Mesendoderm (in vitro differentiated cells): ENCODE measurements at places on chromosomes 4 and X.

DNA sequence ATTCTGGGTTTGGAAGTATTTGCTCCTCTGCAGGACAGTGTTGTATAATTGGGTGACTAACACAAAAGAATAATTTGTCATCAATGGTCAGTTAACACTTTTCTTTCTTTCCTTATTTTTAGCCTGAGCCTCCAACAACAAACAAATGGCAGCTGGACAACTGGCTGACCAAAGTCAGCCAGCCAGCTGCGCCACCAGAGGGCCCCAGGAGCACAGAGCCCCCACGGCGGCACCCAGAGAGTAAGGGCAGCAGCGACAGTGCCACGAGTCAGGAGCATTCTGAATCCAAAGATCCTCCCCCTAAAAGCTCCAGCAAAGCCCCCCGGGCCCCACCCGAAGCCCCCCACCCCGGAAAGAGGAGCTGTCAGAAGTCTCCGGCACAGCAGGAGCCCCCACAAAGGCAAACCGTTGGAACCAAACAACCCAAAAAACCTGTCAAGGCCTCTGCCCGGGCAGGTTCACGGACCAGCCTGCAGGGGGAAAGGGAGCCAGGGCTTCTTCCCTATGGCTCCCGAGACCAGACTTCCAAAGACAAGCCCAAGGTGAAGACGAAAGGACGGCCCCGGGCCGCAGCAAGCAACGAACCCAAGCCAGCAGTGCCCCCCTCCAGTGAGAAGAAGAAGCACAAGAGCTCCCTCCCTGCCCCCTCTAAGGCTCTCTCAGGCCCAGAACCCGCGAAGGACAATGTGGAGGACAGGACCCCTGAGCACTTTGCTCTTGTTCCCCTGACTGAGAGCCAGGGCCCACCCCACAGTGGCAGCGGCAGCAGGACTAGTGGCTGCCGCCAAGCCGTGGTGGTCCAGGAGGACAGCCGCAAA is 106.0 kb downstream of the KLHL8 start:
- no peak overlapping the region for H3K27ac ChIP-seq
- peaks cover 8% of the 10 kb centered on the region for H3K36me3 ChIP-seq
- H3K4me1 ChIP-seq, result peaks cover 2% of the 10 kb centered on the region
- H3K4me3 ChIP-seq, result no peak overlapping the region
- DNase-seq, result peak; percentile 86
- H3K27me3 ChIP-seq, result no peaks in the 10 kb centered on the region

GRCh38 chrX:52280812-52281211 is 88.0 kb upstream of the XAGE2 start:
- no peak for DNase-seq
- H3K27me3 ChIP-seq, result no peaks in the 10 kb centered on the region
- H3K4me1 ChIP-seq, result no peaks in the 10 kb centered on the region

GRCh38 chr4:56655627-56656345 is 25.3 kb downstream of the HOPX start:
- no peaks in the 10 kb centered on the region for H3K36me3 ChIP-seq
- H3K4me1 ChIP-seq, result no peaks in the 10 kb centered on the region
- H3K4me3 ChIP-seq, result peak overlapping the region; percentile 46
- H3K27me3 ChIP-seq, result peaks cover 46% of the 10 kb centered on the region
- H3K27ac ChIP-seq, result no peak overlapping the region

DNA sequence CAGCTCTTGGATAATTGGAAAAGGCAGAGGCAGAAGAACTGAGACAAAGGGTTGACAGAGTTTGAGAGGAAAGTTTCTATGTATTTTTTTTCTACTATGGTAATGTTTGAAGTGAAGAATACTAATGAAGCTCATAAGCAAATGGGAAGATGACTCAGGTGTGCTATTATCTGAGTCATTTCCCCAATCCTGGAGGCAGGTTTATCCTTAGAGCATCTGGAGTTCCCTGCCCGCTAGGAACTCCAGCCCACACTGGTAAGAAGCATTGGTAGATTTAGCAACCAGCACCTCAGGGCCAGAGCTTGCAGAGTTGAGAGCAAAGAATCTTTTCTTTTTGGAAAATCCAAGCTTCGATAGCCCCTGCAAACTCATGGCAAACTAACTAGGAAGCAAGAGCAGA is 55.2 kb downstream of the DOCK11 start:
- no peak for DNase-seq
- H3K27me3 ChIP-seq, result no peaks in the 10 kb centered on the region
- no peak overlapping the region for H3K4me3 ChIP-seq

- H3K27me3 ChIP-seq, result no peaks in the 10 kb centered on the region
- no peak overlapping the region for H3K27ac ChIP-seq
- H3K4me3 ChIP-seq, result no peak overlapping the region
Observed at GRCh38 chr4:174580597-174580996, 58.3 kb upstream of the HPGD start.

DNA sequence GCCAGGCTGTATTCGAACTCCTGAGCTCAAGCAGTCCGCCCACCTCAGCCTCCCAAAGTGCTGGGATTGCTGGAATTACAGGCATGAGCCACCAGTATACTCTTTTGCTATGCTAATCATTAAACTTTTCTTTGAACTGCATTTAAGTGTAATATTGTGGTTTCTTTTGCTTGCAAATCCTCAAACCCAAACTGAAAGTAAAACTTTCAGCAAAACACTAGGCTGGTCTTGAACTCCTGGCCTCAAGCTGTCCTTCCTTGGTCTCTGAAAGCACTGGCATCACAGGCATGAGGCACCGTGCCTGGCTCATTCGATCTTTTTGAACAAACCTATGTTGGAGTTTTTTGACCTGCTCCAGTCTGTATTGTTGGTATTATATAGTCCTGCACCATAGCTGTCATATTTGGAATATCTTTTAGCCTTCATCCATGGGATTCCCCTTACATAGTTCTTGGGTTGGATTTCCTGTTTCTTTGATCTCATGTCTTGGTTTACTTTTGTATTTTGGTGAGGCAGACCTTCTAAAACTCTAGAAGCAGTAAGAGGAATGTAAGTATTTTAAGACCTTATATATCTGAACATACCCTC is 34.1 kb downstream of the MOB1B start:
- no peak overlapping the region for H3K27ac ChIP-seq
- no peak overlapping the region for H3K4me3 ChIP-seq
- DNase-seq, result no peak
- no peaks in the 10 kb centered on the region for H3K27me3 ChIP-seq
- H3K36me3 ChIP-seq, result no peaks in the 10 kb centered on the region

GRCh38 chr4:154292589-154292988 is 199.0 kb downstream of the DCHS2 start:
- peak; percentile 2 for DNase-seq
- no peak overlapping the region for H3K27ac ChIP-seq
- no peak overlapping the region for H3K4me3 ChIP-seq
- no peaks in the 10 kb centered on the region for H3K36me3 ChIP-seq
- H3K4me1 ChIP-seq, result no peaks in the 10 kb centered on the region

- H3K27ac ChIP-seq, result no peak overlapping the region
- H3K27me3 ChIP-seq, result no peaks in the 10 kb centered on the region
- DNase-seq, result no peak
- H3K4me3 ChIP-seq, result no peak overlapping the region
- no peaks in the 10 kb centered on the region for H3K4me1 ChIP-seq
Observed at GRCh38 chrX:36434522-36434921, 515.0 kb downstream of the CFAP47 start.

DNA sequence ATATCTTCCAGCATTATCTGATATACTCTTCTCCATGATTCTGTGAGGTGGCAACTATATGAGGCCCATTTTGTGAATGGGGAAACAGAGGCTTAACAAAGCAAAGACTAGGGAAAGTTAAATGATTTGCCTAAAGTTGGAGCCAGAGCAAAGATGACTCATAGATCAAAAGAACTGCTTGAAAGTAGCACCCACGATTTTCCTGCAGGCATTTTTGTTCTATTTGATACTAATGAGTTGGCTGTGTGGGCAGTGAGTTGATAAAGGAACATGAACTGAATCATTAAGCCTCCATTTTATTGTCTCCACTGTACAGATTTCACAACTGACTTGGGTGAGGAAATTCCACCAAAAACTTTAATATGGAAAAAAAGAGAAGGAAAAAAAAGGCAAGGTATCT is 138.9 kb upstream of the IGFBP7 start:
- no peak for DNase-seq
- H3K4me3 ChIP-seq, result no peak overlapping the region

- H3K36me3 ChIP-seq, result no peaks in the 10 kb centered on the region
- no peak overlapping the region for H3K27ac ChIP-seq
- H3K27me3 ChIP-seq, result no peaks in the 10 kb centered on the region
Observed at GRCh38 chr4:163611182-163611581, 116.7 kb downstream of the TMA16 start.

DNA sequence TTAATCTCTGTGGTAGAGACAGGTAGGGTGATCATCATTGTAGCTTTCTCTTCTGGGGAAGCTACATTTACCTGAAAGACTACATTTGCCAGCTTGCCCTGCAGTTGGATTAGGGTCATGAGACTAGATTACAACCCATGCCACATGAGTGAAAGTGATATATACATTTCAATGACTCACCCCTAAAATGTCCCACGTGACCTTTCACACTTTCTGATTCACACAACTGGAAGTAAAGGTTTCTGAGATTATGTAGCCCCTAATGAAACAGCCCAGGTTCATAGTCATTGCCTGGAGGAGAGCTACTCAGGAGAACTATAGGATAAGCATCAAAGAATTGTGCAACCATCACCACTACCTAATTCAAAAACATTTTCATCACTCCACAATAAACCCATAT is 17.8 kb downstream of the PDCL2 start:
- no peak overlapping the region for H3K4me3 ChIP-seq
- H3K36me3 ChIP-seq, result no peaks in the 10 kb centered on the region
- no peak for DNase-seq
- no peaks in the 10 kb centered on the region for H3K4me1 ChIP-seq
- H3K27me3 ChIP-seq, result no peaks in the 10 kb centered on the region

DNA sequence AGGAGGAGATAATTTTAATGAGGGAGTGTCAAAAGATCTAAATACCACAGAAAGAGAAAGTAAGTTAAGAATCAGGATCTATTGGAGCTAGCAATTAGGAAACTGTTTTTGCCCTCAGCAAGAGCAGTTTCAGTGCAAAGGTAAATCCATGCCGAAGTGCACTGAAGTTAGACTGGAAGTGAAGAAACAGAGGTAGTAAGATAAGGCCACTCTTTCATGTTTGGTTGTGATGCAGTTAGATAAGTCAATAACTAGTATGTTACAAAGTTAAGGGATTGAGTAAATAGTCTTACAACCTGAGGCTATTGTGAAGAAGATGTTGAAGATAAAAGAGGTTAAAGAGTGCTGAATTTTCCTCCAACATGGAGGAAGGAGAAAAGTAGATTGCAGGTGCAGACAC is 46.7 kb upstream of the UCP1 start:
- H3K4me3 ChIP-seq, result no peak overlapping the region
- no peak for DNase-seq
- no peaks in the 10 kb centered on the region for H3K36me3 ChIP-seq
- no peaks in the 10 kb centered on the region for H3K27me3 ChIP-seq

GRCh38 chr4:57631147-57631546 is 521.0 kb upstream of the IGFBP7 start:
- no peaks in the 10 kb centered on the region for H3K4me1 ChIP-seq
- no peaks in the 10 kb centered on the region for H3K36me3 ChIP-seq
- no peaks in the 10 kb centered on the region for H3K27me3 ChIP-seq
- no peak for DNase-seq

DNA sequence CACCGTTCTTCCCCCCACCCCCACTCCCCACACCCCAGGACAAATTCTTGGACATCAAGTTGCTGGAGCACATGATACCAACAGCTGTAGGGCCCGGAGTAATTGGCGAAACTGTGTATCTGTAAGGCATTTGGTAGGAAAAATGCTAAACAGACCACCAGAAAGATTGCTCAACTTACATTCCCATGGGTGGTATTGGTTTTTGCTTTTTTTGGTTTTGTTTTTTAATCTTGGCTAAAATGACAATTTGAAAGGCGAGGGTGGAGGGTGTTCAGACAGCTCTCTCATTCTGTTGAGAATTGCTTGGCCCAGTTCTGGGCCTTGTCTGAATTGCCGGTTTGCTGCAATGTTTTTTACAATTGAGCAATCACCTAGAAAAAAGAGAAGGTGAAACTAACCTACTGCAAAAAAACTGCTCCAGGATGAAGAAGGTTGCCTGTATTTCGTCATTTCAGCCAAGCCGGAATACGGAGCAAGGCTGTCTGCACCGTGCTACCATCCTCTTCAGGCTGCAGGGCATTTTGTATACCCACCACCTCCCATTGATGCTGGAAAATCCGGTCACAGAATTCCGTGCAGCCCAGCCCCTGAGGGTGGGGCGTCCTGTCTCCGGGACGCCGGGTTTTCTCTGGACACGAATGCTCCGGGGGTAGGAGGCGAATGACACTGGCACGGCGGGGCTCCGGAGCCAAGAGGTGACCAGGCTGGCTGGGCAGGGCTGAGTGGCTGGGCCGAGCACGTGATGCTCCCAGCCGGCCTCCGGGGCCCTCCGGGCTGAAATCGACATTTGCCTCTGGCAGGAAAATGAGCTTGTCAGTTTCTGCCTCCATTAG is at the start of gene CLCN4:
Gene CLCN4, plus strand, starts transcription at position 777 of the 833 bp plus-strand sequence. CDS start 28,058 bp downstream, outside the sequence.
- no peak within 1 kb of the TSS for H3K4me3 ChIP-seq
- no peak within 1 kb of the TSS for H3K27ac ChIP-seq
- peak; percentile 75 for DNase-seq
- H3K27me3 ChIP-seq, result no peaks in the 10 kb centered on the region
- H3K4me1 ChIP-seq, result peaks cover 5% of the 10 kb centered on the region

DNA sequence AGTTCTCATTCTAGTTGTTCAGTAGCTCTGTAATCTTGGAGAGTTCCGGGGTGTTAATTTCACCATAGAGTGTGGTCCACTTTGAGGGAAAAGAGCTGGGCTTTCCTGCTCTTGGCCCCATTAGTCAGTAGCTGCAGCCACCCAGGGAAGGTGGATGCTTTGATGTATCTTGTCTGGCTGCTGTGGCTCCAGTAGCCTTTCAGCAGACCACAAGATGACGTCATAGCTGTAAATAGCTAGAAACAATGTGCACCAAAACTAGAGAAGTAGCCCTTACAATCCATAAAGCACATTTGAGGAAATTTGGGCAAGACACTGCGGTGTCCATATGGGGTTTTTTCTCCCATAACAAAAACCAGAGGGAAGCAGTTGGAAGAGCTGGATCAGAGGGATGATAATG is 32.9 kb upstream of the PRPS2 start:
- H3K4me3 ChIP-seq, result no peak overlapping the region
- H3K36me3 ChIP-seq, result no peaks in the 10 kb centered on the region
- H3K27me3 ChIP-seq, result no peaks in the 10 kb centered on the region
- no peak overlapping the region for H3K27ac ChIP-seq

- H3K36me3 ChIP-seq, result no peaks in the 10 kb centered on the region
- no peaks in the 10 kb centered on the region for H3K27me3 ChIP-seq
- no peak for DNase-seq
- H3K4me1 ChIP-seq, result no peaks in the 10 kb centered on the region
- no peak overlapping the region for H3K4me3 ChIP-seq
Observed at GRCh38 chrX:584572-584971, 46.0 kb upstream of the SHOX start.

GRCh38 chr4:183493246-183493645 is 11.6 kb upstream of the ING2 start:
- H3K4me3 ChIP-seq, result no peak overlapping the region
- no peaks in the 10 kb centered on the region for H3K36me3 ChIP-seq
- no peaks in the 10 kb centered on the region for H3K4me1 ChIP-seq
- no peak overlapping the region for H3K27ac ChIP-seq
- H3K27me3 ChIP-seq, result no peaks in the 10 kb centered on the region

DNA sequence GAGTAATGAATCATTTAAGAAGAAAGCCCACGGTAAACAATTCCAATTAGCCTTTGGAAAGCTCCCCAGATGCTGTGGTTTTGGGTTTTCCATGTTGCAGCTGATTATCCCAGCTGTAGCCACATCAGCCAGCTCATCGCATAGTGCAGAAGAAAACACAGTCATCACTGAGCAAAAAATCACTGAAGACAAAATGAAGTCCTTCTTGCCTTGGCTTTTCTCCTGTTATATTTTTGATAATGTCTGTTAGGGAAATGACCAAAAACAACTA is 193.0 kb upstream of the C1QTNF7 start:
- H3K27ac ChIP-seq, result no peak overlapping the region
- no peak overlapping the region for H3K4me3 ChIP-seq
- DNase-seq, result no peak
- H3K36me3 ChIP-seq, result no peaks in the 10 kb centered on the region
- peaks cover 5% of the 10 kb centered on the region for H3K4me1 ChIP-seq
